Activated naive CD4-positive, alpha-beta T cell treated with anti-CD3 and anti-CD28 coated beads for 36 hours (primary cell): ENCODE measurements at places on chromosomes 6 and 20. TPM values are rescaled to one million over a fixed set of nuclear protein-coding genes. Genes with fewer than 3 reads are reported as not detected.

GRCh38 chr6:6210994-6211393, 109.5 kb downstream of the F13A1 start:
- DNase-seq: no peak

- no peak for DNase-seq
Observed at GRCh38 chr6:73421534-73421933, 26.9 kb downstream of the DDX43 start.

GRCh38 chr20:40307997-40308396, 381.0 kb downstream of the MAFB start:
- DNase-seq: no peak

DNA sequence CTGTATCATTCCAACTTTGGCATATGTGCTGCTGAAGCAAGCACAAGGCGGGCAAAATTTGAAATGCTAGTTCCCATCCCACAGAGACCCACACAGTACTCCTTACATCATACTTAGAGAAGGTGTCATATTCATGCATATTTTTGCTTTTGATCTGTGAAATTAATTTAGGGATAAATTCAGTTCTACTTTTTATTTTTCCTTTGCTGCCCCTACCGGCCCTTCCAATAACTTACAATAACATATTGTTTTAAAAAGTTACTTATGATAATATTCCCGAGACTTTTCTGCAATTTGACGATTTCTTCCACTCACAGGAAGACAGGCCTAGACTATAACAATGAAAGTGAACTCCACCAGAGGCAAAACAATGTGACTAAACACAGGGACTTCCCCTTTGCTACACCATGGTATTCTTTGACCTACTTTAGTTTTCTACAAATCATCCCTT, 35.0 kb downstream of the SESN1 start:
- peak; percentile 19 for DNase-seq

DNA sequence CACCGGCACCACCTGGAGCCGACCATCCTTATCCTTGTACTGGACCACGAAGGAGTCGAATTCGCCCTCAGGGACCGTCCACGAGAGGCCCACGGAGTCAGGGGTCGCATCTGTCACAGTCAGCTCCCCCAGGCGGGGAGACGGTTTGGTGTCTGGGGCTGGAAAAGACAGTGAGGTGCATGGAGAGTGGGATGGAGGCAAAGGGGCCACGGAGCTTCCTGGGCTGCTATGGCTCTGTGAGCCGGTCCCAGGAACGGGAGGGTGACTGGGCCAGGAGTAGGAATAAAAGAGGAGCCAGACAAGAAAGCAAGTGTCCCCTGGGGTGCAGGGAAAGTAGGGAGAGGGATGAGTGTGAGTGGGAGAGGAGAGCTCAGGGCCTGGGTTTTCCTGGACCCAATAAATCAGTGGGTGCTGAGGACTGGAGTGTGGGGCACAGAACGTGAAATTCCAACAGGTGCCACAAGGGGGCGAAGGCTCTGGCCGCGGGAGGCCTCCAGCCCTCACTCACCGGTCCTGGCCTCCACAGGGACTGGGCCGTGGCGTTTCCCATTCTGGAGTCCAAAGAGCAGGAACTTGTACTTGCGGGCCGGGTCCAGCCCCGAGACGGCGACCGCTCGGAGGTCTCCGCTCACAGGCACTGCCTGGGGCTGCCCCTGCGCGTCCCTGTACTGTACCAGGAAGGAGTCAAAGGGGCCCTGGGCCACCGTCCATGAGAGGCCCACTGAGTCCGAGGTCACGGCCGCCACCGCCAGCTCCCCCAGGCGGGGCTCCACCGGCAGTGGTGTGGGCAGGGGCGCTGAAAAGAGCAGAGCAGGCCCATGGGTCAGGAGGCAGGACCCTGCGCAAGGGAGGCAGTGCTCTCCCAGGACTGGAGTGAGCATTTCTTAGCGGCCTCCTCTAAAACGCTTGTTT, 9.9 kb downstream of the CYP21A2 start:
- DNase-seq: peak; percentile 71

DNA sequence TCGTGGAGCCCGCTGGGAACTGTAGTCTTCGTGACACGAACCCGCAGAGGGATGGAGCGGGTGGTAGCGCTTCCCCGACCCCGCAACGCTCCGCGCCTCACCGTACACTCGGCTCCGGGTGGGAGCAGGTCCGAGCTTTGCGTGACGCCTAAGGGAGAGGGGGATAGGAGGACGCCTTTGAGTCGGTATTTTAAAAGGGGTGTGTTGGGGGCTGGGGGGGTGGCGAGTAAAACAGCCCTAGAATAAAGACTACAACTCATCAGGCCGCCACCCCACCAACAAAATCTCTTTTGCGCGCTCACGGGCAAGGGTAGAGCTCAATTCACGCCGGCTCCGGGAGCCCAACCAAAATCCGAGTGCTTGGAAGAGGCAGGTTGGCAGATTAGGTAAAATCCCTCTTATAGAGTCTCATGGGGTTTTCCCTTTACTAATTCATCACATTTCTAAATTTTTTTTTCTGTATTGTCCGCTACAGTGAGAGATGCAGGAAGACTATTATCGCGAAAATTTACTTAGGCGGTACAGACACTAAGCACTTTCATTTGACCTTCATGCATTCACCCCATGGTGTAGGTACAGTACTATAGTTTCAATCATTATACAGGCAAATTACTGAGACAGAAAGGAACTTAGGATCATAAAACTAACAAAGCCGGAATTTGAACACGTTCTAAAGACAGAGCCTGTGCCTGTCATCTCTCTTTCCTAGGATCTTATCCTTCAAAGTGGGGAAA, 706 bp upstream of the SNX14 start:
- DNase-seq: peak; percentile 76

Gene LINC00237
- total RNA-seq: not detected

Gene IL17F
- total RNA-seq: 3.3 TPM
